ENCODE measurements at places on chromosomes 1 and 21. TPM values are rescaled to one million over a fixed set of nuclear protein-coding genes. Genes with fewer than 3 reads are reported as not detected.

GRCh38 chr1:187051618-187052232 is 223.0 kb downstream of the PLA2G4A start:
- H3K27me3 ChIP-seq = no peaks in the 10 kb centered on the region
- H3K27ac ChIP-seq = no peak overlapping the region
- H3K36me3 ChIP-seq = no peaks in the 10 kb centered on the region
- H3K4me3 ChIP-seq = no peak overlapping the region
- ATAC-seq = no peak
- no peaks in the 10 kb centered on the region for H3K4me1 ChIP-seq

Gene TMEM125
- not detected for total RNA-seq

- no peak for ATAC-seq
- no peaks in the 10 kb centered on the region for H3K36me3 ChIP-seq
- no peaks in the 10 kb centered on the region for H3K4me1 ChIP-seq
- no peak overlapping the region for H3K4me3 ChIP-seq
- no peak overlapping the region for H3K27ac ChIP-seq
These were observed 339.1 kb downstream of the NTNG1 start for GRCh38 chr1:107479865-107480350.

DNA sequence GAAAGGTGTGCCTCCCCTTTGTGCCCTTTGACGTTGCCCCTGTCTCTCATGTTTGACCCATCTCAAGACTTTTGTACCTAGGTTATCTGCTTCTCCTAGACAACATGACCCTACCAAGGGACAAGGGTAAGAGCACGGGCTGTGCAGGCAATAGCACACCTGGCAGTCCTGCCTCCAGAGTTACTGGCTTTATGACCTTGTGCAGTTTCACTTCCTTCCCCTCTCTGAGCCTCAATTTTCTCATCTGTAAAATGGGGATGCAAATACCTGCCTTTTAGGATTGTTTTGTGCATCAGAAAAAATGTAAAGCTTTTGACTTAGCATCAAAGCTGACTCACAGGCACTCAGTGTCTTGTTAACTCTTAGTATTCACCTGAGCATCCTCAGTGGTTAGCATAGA is 36.4 kb downstream of the ELK4 start:
- H3K36me3 ChIP-seq = peaks cover 3% of the 10 kb centered on the region
- H3K4me1 ChIP-seq = peaks cover 28% of the 10 kb centered on the region
